ENCODE measurements at places on chromosomes 1 and 21.

DNA sequence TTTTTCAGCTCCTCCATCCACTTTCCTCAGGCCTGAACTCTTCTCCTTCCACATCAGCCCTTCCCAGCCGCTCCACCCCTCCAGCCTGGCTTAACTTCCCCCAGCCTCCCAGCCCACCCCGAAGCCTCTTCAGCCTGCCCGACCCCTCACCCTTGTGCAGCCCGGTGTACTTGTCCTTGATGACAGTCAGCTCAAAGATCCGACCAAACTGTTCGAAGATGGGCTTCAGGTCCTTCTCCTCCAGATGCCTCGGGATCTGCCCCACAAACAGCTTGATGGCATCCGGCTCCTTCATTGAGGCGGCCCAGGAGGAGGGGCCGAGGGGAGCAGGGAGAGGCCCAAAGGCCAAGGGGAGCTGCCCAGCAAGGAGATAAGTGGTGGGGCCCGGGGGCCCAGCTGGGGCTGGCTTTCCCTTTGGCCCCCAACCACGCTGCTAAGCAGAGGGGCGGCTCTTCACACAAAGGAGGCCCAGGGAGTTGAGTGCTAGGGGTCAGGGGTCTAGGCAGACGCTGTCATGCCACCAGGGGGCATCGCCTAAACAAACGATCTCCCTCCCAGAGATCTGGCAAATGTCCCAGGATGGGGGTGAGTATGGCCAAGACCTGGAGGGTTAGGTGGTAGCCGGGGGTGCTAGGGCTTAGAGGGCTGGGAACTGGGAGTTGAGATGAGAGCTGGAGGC lies 738 bp downstream of the CELF3 start:
- peak; percentile 75 for DNase-seq

GRCh38 chr1:205076245-205076761 lies 8.0 kb downstream of the TMEM81 start:
- no peak for DNase-seq

- no peak for DNase-seq
Measured at GRCh38 chr1:162279136-162279498, 97.5 kb downstream of the SPATA46 start.

DNA sequence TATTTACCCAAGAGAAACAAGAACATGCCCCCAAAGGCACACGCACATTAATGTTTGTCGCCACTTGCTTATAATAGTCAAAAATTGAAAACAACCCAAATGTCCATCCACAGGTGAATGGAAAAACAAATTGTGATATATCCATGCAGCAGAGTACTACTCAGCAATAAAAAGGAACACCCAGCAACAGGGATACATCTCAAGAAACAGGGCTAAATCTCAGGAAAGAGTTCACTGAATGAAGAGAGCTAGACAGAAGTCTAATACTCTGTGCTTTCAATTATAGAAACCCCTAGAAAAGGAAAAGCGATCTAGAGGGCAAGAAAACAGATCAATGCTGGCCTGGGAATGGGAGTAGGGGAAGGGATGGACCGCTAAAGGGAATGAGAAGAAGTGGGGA lies 36.7 kb upstream of the LAPTM5 start:
- DNase-seq, result no peak

DNA sequence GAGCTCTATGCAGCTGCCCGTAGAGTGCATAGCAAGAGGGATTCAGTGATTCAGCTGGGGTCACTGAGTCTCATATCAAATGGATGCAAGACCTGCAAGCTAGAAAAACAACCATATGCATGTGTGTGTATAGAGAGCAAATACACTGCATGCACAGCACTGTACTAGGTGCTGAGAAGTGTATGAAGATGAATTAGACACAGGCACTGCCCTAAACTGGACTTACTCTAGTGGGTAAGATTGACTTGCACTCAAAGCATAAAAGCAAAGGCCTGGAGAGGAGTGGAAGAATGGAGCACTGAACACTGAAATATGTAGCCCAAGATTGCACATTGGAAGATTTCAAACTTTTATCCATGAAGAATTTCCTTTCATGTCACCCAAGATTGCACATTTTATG lies 5.5 kb upstream of the GBP1 start:
- DNase-seq, result no peak

All from COR-L47 (cell line).